Hematopoietic multipotent progenitor cell treated with erythropoietin and hydrocortisone succinate and interleukin-3 and kit ligand, for 8 days (in vitro differentiated cells): ENCODE measurements at places on chromosomes 12 and 14.

DNA sequence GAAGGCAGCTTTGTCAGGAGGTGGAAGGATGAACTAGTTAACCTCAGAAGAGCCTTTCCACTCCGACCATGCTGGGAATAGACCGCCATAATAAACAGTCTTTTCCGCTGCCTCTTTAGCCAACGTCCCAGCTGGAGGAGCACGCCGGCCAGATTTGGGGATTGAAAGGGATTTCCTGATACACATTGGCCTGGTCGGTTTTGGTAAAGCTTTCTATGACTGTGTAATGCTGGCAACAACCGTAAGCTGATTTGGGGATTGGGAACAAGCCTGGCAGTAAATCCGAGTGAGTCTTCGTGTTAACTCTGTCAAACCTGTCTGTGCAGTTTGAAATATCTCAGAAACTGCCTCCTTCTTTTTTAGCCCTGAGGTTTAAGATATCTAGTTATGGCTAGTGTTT is 87.0 kb downstream of the DAD1 start:
- no peak for DNase-seq

DNA sequence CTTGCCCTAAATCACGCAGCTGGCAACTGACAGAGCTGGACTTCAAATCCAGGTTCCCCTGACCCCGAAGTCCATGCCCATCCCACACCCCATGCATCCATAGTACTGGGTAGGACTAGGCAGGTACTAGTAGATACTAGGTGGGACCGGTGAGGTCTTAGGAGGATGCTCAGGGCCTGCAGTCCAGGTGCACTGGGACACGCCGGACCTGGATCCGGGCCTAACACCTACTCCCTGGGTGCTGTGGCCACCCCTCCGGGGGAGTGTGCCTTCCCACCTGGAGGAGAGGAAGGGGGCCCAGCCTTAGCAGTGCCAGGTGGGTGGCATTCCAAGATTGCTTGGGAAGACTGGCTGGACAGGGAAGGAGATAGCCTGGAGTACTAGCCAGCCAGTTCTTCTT is 64.8 kb downstream of the CACNA1C start:
- DNase-seq: no peak

GRCh38 chr12:75548879-75549278 is 37.5 kb upstream of the KRR1 start:
- no peak for DNase-seq

DNA sequence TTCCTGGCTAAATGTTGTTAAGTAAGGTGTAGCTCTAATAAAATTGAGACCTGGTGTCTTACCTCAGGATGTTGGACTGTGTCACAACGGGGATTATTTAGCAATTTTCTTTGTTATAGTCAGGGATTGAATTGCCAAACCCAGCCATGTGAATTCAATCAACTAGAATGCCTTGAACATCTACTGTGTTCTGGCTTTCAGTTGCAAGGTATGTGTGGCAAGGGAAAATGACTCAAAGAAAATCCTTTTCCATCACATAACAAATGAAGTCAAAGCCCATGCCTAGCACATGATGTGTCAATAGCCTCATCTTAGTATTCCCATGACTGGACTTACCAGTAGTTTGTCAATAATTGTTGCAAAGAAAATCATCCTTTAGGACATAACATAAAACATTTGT is 519.8 kb upstream of the FLRT2 start:
- no peak for DNase-seq

DNA sequence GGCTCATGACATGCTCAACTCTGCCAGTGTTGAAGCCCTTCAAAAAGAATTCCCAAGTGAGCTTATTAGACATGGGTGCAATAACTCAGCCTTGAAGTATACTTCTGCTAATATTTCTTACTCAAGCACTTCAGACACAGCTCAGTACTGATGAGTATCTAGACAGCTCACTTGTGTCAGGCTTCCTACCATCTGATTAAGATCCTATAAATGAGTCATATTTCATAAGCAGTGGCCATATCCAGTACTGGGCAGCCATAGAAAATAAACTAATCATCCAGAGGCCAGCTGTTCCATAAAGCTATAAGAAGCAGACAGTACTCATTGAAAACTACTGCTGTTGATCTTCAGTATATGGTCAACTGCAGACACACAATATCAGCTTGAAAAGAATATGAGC is 12.9 kb downstream of the FSCB start:
- no peak for DNase-seq

DNA sequence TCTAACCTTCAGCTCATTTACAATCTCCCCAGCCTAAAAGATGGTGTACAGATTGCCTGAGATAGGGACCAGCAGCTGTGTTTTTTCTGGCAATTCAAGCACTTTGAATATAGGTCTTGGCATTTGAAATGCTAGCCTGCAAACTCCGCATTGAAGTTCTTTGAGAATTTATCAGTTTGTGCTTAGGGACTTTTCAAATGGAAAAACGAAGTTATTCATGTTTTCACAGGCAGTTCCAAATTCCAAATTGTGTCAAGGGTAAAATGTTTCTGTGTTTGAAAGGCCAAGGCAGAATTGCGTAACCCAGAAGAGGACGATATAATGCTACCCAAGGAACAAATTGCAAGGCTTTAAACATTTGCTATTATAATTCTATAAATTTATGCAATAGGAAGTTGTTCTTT is 168.9 kb upstream of the RASSF8 start:
- DNase-seq: no peak

DNA sequence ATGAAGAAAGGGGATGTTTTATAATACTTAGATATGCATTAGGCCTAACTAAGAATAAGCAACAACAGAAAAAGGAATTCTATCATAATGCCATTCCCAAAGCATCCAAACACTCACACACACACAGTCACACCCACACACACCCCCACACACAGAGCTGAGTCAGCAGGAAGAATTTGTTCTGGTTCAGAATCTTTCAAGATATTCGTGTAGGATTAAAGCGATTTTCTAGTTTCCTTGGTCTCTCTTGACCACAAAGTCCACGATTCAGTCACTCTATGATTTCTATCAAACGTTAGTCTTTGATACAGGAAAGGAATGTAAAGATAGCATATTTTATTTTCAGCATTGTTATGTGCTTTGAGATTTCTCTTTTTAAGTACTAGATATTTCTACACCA is 382.6 kb upstream of the DCN start:
- no peak for DNase-seq

DNA sequence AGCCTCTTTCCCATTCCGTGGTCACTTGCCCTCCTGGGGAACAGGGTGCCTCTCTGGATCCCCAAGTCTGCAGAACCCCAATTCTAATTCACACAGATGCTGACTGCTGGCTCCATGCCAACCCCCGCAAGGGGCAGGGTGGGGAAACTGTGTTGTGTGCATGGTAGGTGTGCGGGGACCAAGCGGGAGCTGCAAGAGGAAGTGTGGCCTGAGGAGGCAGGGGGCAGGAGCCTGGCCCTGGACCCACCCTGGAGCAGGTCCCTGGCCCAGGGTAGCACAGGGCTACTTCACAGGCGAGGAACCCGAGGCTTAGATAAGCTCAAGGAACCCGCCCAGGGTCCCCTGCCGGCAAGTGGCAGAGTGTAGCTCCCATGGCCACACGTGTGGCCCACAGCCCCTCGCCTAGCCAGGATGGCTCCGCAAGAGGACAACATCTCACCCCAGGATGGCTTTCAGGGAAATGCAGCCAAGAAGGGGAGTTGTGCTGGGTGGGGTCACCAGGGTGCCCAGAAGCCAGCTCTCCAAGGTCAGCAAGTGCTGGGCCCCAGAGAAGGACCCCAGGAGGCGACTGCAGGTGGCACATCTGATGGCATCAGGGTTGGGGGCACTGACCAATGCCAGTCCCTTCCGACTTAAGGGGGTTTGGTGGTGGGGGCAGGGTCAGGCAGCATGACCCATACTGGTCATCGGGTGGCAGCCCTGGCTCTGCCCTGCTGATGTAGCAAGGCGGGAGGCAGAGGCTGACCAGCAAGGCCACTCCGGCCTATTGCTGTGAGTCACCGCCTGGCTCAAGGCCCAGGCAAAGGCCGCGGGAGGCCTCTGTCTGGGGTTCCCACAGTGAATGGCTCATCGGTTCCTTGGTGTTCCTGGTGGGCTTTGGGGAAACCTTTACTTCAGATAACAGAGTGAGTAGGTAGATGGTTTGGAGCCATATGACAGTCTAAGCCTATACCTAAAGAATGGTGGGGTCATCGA is 37.3 kb upstream of the EML1 start:
- no peak for DNase-seq
